ENCODE measurements at places on chromosomes 6 and 20. TPM values are rescaled to one million over a fixed set of nuclear protein-coding genes. Genes with fewer than 3 reads are reported as not detected.

DNA sequence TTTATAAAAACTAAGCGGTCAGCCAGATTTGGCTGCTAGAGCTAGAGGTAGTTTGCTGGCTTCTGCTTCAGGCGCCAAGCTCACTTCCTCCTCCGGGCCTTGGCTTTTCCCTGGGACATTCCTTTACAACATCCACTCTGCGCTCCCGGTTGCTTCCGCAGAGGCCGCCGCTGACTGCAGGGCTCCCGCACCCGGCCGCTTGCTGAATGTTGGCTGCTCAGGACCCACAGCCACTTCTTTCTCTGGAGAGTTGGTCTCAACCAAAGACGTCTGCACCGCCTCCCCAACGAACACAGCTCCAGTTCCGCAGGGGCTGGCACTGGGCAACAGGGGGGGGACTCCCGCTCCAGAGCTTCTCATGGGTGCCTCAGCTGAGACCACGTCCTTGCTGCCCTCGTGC, 282.8 kb downstream of the TFAP2C start:
- DNase-seq = no peak

DNA sequence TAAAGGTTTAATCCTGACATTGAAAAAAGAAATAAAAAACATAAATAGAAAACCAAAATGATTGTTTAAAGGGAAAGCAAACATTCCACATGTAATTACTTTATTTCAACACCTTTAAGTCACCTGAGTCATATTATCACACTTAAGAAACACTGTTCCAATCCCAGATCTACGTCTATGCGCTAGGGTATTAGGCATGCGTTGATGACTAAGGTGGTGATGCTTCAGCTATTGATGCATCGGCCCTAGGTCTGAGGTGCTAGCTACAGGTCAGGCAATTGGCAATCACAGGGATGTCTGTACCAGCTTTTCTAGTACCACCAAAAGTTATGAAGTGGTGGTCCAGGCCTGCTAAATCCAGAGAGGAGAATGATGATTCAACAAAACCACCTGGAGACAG, 97.7 kb upstream of the BCLAF1 start:
- no peak for DNase-seq

- DNase-seq = no peak
Observed at GRCh38 chr6:5786321-5786968, 220.3 kb downstream of the NRN1 start.

DNA sequence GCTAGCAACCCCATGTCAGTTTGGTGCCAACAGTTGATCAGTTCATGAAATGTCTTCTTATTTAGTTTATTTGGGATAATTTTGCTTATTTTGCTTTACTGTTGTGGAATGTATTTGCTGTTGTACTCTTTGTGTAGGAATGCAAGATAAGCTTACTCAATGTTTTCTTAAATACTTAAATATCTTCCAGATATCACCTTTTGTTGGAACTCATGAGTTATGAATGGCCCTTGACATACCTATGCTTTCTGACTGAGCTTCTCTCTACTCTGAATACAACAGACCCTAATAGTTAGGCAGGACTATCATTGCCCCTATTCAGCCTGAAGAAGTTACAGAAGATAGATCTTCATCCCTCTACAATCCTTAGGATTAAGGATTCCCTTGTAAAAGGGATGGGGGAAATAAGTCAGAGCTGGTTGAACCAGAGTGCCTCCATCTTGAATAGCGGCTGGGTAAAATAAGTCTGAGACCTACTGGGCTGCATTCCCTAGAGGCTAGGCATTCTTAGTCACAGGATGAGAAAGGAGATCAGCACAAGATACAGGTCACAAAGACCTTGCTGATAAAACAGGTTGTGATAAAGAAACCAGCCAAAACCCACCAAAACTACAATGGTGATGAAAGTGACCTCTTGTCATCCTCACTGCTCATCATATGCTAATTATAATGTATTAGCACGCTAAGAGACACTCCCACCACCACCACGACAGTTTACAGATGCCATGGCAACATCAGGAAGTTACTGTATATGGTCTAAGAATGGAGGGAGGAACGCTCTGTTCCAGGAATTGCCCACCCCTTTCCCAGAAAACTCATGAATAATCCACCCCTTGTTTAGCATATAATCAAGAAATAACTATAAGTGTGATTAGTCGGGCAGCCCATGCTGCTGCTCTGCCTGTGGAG, 196.9 kb downstream of the AKAP7 start:
- DNase-seq = no peak

DNA sequence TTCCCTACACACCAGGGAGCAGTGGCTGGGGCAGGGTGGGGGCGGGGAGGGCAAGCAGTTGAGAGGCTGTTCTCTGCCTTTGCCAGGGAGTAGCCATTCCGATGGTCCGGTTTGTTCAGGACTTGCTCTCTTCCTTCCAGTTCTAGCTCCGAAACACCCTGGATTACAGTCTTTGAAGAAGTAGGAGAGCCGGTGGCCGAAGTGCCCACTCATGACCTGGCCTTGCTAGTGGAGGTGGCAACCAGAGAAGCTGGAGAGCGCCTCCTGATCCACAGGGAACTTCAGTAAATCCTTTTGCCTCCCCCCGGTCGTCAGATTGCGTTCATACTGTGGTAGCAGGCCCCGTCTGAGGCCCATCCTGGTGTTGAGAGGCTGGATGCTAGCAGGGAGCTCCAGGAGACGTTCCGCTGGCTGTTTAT, 92.8 kb downstream of the ARID1B start:
- DNase-seq = no peak

The CBLN4 gene
- total RNA-seq = not detected
